ENCODE measurements at places on chromosomes 1 and 21.

DNA sequence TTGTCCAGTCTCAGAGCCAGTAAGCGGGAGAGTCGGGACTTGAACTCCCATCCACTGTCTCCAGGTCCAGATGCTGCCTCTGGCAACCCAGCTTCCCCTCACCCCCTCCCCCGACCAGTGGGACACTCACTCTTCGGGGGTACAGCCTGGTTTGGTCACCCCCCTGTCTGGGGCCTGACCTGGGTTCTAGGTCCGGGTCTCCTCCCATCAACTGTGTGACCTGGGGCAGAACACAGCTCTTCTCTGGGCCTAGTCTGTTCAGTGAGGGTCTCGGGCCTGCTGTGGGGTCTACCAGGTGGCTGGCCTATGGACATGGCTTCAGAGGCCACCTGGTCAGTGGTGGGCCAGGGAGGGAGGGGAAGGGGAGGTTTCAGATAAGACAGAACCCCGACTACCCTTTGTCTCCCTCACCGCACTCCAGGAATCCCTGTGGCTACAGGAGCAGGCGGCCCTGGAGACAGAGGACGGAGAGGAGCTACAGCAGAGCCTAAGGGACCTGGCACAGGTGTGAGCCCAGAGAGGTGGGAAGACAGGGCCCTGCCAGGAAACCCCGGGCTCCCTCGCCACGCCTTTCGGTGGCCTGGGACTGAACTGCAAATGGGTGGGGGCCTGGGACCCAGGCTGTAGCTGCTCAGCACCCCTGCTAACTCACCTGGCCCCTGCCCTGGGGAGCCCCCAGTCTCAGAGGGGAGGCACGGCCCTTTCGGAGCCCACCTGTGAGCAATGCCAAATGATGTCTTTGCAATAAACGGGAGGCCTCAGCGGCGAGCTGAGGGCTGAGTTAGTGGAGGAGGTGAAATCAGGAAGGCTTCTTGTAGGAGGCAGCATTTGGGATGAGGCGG lies 4.1 kb upstream of the NBPF3 start:
- DNase-seq, result no peak

DNA sequence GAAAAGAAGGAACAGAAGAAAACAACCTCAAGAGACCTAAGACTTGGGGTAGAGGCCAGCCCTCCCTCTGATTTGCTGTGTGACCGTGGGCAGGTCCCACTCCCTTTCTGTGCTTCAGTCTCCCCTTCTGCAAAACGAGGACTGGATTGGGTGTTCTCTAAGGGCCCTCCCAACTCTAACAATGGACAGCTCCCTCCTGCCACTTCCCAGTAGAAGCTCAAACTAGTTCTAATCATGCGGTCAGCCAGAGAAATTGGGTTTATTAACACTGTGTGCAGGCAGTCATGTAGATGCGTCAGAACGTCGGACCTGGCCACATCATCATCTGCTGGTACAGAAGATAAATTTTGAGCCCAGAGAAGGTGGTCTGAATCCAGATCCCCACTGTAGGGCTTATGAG lies 1.6 kb upstream of the PADI4 start:
- DNase-seq, result no peak

GRCh38 chr1:166328956-166329355 lies 162.2 kb upstream of the FAM78B start:
- no peak for DNase-seq

DNA sequence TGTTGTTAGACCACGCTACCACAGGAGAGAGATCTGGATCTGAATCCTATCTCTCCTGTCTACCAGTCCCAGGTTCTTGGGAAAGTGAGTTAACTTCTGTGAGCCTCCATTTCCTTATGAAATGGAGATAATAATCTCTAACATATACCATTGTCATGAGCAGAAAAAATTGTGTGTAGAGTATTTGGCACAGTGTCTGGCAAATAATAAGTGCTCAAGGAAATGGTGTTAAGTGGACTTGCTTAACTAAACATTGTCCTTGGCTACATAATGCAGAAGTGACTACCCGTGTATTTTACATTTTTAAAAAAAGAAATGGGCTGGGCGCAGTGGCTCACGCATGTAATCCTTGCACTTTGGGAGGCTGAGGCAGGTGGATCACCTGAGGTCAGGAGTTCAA lies 217.4 kb downstream of the KCNH1 start:
- no peak for DNase-seq

- DNase-seq, result no peak
These were observed 142.6 kb downstream of the PEX14 start for GRCh38 chr1:10617318-10617717.

GRCh38 chr1:231871471-231871870 lies 244.9 kb downstream of the DISC1 start:
- DNase-seq, result no peak

DNA sequence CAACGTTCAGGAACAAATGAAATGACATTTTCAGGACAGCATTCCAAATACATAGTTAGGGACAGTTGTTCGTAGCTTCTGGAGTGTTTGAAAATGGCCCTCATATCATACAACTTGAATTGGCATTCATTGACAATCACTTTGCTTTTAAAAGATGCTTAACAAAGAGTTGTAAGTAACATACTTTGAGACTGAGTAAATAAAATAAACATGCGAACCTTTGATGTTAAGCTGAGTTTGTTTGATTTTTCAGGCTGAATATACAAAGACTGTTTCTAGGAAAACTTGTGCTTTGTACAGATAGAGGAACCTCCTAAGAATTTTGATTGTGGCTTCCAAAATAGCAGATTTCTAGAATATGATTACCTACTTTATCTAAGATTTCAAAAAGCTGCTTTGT lies 45.3 kb downstream of the ITSN1 start:
- DNase-seq, result no peak

DNA sequence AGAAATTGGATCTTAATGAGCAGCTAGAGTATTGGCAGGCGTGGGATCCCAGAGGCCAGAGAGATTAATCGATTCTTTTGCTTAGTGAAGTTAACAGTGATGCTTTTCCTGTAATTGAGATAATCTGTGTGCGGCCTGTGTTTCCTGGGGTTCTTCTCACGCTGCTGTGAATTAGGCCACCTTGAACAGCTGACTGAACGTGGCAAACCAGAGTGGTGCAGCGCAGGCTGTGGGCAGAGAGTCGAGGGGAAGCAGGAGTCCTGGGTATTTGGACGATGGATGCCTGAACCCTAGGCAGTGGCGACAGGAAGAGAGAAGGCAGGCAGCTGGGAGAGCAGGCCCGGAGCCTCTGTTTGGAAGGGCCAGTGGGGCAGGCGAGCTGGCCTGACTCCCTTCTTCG lies 51.7 kb downstream of the RYR2 start:
- no peak for DNase-seq

GRCh38 chr1:247961791-247962190 lies 3.2 kb upstream of the OR2AK2 start:
- no peak for DNase-seq

DNA sequence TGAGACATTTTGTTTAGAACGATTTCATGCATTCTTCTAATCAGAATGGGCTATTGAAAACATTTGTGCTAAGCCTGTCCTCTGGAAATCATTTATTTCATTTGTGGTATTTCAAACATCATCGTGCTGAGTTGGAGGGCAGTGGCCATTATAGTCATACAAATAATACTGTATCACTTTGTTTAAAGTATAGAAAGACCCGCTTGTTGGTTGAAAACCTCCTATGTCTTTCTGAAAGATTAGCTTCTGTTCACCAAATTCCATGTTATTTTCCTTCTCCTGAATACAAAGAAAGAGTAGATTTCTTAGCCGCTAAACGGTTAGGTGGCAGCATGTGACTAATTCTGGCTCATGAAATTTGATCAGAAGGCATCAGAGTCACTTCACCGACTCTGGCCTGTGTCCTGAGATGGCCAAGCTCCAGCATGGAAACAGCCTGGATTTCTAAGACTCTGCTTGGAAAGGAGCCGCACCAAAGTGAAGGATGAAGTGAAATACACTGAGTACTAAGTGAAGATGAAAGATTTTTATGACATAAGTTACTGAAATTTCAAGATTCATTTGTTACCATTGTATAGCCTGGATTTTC lies 355.1 kb downstream of the USP25 start:
- peak; percentile 44 for DNase-seq

- DNase-seq, result no peak
These were observed 40.1 kb downstream of the PRPF38A start for GRCh38 chr1:52444463-52444862.

- no peak for DNase-seq
These were observed 16.0 kb upstream of the POU3F1 start for GRCh38 chr1:38062361-38063288.

DNA sequence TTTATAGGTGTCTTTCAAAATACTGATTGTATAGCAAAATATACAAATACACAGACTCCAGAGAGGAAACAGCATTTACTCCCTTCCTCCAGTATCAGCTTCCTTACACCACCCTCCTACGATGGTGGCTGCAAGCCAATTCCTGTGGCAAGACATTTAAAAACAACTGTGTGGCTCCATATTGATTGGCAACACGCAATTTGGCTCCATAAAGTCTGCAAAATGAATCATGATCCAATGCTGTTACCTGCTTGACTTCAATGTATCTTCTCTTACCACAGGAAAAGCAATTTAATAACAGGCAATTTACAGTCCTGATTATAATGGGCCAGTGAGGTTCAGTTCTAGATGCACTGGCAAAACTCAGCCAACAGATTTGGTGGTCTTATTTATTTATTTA lies 19.7 kb upstream of the ATP6V1G3 start:
- no peak for DNase-seq

GRCh38 chr1:241899210-241899609 lies 51.2 kb downstream of the EXO1 start:
- DNase-seq, result no peak

DNA sequence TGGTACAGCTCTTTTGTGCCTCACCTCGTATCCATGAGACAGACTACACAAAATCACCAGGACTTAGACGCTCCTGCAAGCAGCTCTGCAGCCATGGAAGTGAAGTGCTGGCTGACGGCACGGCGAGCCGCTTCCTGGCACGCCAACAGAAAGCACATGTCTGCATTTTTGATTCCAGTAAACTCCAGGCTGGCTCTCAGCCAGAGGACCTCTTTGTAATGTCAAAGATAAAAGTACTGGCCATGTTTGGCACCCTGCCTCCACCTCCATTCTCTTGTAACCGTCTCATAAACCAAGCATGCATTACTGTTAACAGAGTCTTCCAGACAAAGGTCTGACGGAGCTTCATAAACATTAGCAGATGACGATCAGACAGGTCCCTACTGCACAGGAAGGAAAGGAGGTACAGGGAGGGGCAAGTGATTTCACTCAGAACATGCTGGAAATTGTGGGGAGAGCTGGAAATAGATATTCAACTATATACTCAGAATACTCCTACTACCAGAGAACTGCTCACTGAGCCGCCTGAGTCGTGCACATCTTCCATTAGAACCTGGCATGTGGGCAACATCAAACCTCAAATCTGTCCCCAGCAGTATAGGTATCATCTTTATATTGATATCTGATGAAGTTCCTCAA lies 632.0 kb downstream of the SMYD3 start:
- DNase-seq, result no peak

DNA sequence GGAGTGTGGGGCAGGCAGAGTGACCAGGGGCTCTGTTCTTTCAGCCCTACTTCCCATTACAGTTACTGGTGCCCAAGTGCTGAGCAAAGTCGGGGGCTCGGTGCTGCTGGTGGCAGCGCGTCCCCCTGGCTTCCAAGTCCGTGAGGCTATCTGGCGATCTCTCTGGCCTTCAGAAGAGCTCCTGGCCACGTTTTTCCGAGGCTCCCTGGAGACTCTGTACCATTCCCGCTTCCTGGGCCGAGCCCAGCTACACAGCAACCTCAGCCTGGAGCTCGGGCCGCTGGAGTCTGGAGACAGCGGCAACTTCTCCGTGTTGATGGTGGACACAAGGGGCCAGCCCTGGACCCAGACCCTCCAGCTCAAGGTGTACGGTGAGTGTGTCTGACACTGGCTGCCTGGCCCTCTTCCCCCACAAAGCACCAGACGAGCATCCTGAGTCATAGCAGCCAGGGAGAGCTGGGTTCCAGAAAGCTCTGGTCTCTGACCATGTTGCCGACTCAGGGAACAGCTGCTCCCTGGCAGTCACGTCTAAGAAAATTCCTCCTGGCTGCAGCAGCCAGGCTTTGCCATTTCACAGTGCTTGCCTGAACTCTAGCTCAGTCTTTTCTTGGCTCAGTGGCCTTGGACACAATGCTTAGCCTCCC lies 3.3 kb downstream of the SLAMF8 start:
- no peak for DNase-seq

DNA sequence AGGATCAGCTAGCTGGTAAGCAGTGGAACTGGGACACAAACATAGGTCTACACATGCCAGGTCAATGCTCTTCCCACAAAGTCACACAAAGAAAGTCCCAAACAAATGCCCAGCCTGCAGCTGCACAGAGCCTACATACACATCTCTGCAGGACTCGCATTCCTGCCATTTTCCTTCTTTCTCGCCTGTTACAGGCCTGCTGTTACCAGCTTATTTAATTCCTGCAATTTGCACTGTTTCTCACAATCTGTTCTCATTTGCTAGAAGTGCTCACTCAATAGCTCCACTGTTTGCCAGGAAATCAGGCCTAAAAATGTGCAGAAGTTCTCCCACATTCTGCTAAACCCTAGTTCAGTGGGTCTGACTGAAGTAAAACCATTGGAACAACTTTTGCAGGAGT lies 362.6 kb upstream of the C1orf87 start:
- peak; percentile 26 for DNase-seq

GRCh38 chr21:38712664-38713063 lies 93.1 kb upstream of the ETS2 start:
- DNase-seq, result no peak

- DNase-seq, result no peak
These were observed 7.8 kb downstream of the VANGL2 start for GRCh38 chr1:160407839-160408801.

- no peak for DNase-seq
These were observed 70.7 kb downstream of the CAPZB start for GRCh38 chr1:19414515-19415121.

- DNase-seq, result no peak
These were observed 163.6 kb downstream of the PAPPA2 start for GRCh38 chr1:176626572-176627061.

- DNase-seq, result no peak
These were observed 8.0 kb downstream of the RCSD1 start for GRCh38 chr1:167638064-167638463.

- DNase-seq, result peak; percentile 89
These were observed 109.4 kb downstream of the NAV1 start for GRCh38 chr1:201648066-201648906.

DNA sequence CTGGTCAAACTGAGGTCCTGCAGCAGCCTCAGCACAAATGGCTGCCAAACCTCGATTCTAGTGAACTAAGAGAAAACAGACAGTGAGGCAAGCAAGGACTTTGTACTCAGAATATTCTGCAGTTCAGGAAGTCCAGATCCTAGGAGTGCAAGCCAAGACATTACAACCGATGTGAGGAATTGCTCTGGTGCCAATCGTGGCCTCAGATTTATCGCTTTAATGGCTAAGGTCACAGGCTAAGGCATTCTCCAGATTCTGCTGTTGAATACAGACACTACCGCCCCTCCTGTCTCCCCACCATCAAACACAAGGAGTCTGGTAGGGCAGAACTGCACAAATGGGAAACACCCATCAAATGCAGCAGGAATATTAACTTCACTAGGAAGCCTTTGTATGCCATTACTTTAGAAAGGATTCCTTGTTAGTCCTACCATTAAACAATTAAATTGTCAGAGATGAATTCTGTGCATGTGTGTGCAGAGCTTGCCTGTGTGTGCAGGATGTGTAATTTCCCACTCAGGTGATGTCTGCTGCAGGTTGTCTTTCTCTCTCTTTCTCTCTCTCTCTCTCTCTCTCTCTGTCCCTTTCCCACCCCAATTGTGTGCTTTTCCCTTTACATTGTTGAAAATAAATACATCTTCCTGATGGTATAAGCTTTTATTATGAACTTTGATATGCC lies 9.2 kb upstream of the SERTAD4 start:
- no peak for DNase-seq
